ENCODE measurements at places on chromosomes 2 and 18.

DNA sequence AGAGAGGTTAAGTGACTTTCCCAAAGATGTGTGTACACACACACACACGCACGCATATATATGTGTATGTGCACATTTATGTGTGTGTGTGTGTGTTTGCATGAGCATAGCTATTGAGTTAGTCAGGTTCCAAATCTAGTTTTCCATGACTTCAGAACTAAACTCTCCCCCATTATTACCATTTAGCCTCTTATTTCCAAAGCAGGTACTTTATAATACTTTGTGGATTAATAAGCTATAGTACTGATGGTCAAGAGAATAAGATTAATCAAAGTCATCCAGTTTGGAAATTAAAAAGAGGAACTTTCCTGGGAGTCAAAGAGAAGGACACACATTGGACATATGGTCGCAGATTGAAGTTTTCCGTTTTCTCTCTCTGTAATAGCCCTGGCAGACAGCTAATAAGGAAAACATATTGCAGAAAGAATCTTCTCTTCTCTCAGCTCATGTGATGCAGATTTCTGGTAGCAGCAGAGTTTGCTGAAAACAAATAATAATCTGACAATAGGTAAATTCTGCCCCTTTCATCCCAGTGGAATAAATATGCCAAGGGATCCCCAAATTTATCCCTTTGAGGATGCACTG is 410.9 kb upstream of the TCF4 start:
- DNase-seq = no peak

GRCh38 chr18:67043276-67043675 is 439.4 kb upstream of the CDH19 start:
- DNase-seq = no peak

- no peak for DNase-seq
Measured at GRCh38 chr2:50754514-50754913, 277.4 kb downstream of the NRXN1 start.

GRCh38 chr2:176558574-176559140 is 289.4 kb downstream of the MTX2 start:
- DNase-seq = no peak

DNA sequence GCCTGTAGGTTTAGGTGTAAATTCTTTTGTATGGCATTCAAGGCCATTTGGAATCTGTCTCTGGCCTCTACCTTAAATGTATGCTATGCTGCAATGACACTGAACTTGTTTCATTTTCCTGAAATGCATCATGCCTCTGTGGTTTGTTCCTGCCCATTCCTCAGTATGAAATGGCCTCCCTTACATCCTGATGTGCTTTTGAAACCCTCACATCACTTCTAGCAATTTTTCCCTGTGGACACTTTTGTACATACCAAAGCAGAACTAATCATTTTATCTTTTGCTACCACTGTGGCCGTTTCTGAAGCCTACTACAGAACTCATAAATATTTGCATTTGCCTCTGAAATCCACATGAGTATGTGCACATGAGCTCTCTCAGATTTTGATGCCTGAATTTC is 557.2 kb downstream of the ERBB4 start:
- DNase-seq = peak; percentile 24

- DNase-seq = no peak
Measured at GRCh38 chr18:2654928-2655177, 673 bp upstream of the SMCHD1 start.

GRCh38 chr2:36059691-36060090 is 295.9 kb upstream of the CRIM1 start:
- DNase-seq = peak; percentile 9

- DNase-seq = no peak
Measured at GRCh38 chr2:54597153-54597848, 126.2 kb upstream of the EML6 start.

- DNase-seq = peak; percentile 47
Measured at GRCh38 chr2:118185210-118186109, 97.2 kb downstream of the INSIG2 start.

DNA sequence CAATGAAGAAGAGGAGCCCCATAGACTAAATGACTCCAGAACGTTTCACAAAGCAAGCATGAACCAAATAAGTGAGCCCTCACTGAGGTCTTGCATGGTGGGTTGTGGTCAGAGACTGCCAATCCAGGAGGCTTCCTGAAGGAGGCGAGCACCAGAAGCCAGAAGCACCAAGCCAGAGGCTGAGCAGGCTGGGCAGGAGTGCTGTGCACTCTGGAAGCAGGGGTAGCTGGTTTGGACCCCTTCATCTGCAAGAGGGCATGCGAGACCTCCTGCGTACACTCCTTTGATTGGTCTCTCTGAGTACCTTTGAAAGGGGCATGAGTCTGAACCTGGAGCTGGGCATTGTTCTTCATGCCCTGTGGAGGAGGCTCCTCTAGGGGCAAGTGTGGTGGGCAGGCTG is 192.5 kb downstream of the HAUS1 start:
- DNase-seq = no peak

DNA sequence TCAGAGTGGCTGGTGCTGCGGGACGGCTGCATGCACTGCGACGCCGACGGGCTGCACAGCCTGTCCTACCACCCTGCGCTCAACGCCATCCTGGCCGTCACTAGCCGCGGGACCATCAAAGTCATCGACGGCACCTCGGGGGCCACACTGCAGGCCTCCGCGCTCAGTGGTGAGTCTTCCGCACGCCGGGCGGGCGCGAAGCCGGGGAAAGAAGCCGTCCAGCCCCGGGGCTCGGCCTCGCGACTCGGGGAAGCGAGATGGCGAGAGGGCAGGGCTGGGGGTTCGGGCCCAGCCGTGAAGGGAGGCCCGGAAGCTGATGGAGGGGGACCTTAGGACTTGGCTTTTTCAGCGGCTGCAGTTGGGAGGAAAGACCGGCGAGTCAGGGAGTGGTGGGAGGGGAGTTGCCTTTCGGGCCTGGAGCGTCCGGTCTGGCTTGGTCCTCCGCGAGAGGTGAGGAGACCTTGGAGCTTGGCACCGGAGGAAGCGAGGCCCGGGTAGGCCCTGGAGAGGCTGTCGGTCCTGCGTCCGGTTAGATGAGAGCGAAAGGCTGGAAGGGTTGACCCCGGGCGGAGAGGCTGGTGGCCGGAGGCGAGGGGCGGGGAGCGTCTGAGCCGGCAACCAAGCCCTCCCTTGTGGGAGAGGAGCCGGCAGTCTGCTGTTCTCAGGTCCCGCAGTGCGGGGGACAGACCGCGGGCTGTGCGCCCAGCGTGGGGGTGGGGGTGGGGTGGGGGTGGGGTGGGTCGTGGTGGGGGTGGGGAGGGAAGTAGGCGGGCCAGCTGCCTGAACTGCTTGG is 691 bp downstream of the BIRC6 start:
- DNase-seq = peak; percentile 56

- no peak for DNase-seq
Measured at GRCh38 chr2:187646556-187646955, 92.3 kb upstream of the TFPI start.

- DNase-seq = no peak
Measured at GRCh38 chr2:149464396-149464795, 123.2 kb downstream of the MMADHC start.

DNA sequence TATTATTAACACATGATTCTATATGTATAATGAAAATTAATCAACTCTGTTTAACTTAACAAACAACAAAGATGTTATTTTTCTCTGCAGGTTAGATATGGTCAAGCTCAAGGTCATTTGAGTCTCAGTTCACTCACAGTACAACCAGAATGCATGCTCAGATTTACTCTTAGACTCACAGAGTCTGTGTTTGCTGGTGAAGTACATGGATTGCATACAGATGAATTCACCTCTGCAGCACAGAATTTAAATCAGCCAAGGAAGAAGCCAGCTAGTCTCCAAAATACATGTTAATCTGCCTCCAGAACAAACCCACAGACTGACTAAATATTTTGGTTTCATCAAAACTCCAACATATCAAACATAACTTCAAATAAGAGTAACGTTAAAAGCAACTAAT is 424.5 kb downstream of the RAD51AP2 start:
- no peak for DNase-seq

DNA sequence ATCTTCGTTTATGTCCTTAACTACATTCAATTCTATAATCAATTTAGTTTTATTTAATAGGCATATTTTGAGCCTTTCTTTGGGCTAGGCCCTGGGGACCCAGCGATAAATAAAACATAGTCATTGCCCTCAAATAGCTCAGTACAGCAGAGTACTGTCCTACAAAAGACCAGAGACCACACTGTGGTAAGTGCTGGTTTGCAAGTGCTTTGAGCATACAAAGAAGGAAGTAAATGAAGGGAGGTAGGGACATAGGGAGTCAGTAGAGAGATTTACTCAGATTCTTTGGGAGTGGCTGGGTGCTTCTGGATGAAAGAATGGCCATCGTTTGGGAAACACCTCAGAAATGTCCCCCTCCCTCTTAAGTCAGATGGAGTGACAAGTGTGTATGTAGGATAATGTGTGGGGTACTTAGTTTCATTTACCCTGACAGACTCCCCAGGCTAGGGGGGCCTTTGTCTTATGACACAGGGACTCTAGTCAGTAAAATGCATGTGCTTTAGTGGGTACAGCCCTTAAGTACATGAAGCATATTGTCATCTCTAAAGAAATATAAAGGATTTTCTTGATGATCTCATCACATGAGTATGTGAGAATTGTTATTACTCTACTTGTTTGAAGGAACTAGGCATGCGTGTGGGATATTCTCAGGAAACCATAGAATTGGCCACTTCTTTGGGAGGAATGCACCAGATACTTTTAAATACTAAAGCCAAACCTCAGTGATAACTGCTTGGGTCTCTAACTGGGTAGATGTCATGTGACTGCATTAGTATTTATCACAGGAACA is 35.1 kb downstream of the MAPRE2 start:
- peak; percentile 93 for DNase-seq

DNA sequence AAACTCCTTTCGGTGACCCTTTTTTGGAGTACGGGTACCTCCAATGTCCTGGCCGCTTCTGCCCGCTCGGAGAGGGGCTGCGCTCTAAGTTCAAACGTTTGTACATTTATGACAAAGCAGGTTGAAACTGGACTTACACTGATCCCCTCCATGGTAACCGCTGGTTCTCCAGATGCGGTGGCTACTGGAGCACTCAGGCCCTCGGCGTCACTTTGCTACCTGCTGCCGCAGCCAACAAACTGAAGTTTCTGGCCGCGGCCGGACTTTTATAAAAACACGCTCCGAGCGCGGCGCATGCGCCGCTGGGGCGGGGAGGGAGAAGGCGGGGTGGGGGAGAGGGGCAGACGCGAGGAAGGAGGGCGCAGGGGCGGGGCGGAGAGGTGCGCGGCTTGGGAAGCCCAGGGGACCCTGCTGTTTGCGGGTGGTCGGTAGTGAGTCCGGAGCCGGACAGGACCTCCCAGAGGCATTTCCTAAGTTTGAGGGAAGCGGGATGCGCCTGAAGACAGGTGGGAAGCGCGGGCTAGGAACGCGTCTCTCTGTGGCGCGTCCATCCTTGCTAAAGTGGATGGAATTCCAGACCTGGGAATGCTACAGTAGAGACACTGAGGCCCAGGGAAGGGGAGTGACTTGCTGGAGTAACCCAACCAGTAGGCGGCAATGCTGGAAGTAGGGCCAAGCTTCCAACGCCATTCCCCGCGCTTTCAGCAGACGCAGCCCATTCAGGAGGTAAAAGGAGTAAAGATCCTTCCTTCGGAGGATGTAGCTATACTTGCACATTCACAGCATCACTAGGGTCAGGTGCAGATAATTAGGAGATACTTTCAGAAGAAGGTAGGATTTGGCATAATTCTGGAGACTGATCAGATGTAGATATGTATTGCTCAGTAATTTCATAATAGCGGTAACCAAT is at the start of gene CXCR4:
CXCR4 (minus strand) TSS at position 241 of the 910 bp plus-strand sequence; CDS start at position 152, 89 bp downstream.
- peak; percentile 52 for DNase-seq

- DNase-seq = no peak
Measured at GRCh38 chr2:169225233-169225750, 137.0 kb downstream of the LRP2 start.

GRCh38 chr2:134705861-134706586 is 12.8 kb downstream of the TMEM163 start:
- DNase-seq = no peak

DNA sequence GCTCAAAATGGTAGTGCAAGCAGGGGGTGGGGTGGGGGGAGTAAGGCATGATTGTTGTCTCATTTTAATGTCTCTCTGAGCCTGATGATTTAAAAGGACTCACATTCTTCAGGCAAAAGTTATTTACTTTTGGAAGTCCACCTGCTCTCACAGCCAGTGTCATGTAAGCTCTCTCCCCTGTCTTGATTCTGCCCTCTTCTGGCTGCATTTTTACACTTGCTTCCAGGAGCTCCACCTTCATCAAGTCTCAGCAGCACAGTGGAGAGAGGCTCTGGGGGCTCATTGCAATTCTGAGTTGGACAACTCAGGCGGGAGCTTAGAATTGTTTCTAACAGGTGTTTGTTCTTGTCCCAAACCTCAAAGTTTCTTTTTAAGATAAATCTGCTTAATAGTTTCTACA is 39.2 kb downstream of the GNAL start:
- DNase-seq = no peak

GRCh38 chr2:100588071-100588786 is 25.4 kb downstream of the PDCL3 start:
- DNase-seq = peak; percentile 26

GRCh38 chr18:27901424-27902226 is 275.3 kb downstream of the CDH2 start:
- no peak for DNase-seq

DNA sequence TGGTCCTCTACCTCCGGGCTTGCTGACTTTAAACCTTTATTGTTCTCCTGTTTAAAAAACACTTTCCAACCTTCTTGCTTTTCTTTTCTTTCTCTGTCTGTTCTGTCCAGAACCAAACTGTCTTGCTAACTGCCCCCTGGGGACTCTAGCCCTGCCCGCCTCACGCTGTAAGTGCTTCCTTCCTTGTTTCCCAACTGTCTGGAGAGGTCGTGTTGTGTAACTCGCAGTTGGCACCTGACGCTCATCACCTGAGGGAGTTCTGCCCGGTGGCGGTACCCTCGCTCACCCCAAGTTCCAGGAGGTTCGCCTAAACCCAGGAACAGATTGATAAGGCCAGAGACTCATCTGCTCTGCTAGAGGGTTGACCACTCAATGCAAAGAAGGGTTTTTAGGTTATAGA is 123.4 kb downstream of the MTCL1 start:
- DNase-seq = no peak

DNA sequence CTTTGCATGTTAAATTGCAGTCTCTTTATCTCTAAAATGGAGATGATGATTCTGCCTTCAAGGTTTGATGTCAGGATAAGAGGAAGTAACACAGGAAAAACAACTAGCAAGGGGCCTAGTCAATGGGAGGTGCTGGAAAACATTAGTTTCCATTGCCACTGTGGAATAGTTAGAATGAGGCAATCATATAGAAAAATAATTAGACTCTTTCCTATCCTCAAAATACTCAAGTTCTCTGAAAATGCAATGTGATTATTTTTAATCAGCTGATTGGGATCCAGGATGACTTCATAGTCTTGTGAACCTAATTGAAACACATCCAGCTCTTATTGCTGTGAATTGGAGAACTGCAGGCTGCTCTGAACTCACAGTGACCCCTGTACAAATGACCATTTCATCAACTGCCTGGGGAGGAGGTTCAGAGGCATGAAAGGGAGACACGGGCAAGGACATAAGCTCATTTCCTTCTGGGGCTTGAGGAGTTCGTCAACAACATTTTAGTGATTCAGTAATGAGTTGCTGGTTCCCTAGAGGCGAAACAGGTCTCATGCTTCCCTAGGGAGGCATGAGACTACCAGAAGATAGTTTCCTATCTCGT is 422.5 kb downstream of the LPIN1 start:
- DNase-seq = peak; percentile 87

- no peak for DNase-seq
Measured at GRCh38 chr2:121881950-121882349, 126.5 kb downstream of the TSN start.

Data from endothelial cell of umbilical vein (primary cell).